ENCODE measurements at places on chromosomes 7 and 10.

DNA sequence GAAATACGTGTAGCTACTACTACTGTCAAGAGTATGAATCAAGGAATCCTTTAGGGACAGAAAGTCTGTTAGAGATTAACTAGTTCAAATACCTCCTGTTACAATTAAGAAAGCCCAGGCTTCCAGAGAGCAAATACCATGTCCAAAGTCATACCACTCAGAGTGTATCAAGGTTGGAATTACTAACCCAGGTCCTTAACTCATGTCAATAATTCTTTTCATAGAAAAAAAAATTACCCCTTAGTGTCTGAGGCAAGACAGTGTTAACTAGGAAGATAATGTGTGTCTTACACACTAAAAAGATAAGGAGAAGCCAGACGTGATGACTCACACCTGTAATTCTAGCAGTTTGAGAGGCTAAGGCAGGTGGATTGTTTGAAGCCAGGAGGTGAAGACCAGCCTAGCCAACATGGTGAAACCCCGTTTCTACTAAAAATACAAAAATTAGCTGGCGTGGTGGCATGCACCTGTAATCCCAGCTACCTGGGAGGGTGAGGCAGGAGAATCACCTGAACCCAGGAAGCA lies 423.4 kb downstream of the SORCS1 start:
- DNase-seq = no peak

GRCh38 chr7:131501422-131501821 lies 55.0 kb downstream of the PODXL start:
- no peak for DNase-seq

GRCh38 chr7:105849122-105849855 lies 27.1 kb downstream of the ATXN7L1 start:
- DNase-seq = no peak

GRCh38 chr10:79981450-79982361 lies 32.8 kb upstream of the SFTPD start:
- DNase-seq = peak; percentile 49

DNA sequence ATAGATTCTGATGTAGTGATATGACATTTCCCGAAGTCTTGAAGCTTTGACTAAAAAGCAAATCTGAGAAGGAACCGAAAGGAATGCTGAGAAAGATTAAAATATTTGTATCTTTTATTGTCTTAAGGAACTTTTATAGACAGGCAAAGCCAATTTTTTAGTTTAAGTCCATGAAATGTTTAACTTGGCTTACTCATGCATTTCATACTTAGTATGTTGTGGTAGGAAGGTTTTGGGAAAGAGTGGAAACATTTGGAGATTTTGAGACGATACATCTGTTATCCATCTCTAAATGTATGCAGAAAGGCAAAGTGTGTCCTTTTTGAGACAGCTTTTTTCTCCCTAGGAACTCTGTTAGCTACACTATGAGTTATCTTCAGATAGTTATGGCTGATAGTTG lies 10.1 kb downstream of the TBC1D12 start:
- no peak for DNase-seq

DNA sequence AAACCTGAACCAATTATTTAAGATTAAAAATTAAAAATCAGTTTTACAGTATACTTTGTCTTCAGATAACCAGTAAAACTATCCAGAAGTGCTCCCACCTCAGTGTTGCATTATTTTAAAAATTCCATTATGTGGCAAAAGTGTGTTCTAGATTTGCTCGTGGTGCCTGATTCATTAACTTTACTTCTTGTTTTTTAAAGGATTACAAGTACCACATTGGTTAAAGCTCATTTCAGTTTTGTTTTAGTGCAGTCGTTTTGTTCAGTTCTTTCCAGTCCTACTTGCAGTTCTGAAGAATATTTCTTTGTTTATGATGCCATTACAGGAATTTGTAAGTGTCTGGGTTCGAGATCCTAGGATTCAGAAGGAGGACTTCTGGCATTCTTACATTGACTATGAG lies 69.0 kb downstream of the SNX10 start:
- DNase-seq = no peak

DNA sequence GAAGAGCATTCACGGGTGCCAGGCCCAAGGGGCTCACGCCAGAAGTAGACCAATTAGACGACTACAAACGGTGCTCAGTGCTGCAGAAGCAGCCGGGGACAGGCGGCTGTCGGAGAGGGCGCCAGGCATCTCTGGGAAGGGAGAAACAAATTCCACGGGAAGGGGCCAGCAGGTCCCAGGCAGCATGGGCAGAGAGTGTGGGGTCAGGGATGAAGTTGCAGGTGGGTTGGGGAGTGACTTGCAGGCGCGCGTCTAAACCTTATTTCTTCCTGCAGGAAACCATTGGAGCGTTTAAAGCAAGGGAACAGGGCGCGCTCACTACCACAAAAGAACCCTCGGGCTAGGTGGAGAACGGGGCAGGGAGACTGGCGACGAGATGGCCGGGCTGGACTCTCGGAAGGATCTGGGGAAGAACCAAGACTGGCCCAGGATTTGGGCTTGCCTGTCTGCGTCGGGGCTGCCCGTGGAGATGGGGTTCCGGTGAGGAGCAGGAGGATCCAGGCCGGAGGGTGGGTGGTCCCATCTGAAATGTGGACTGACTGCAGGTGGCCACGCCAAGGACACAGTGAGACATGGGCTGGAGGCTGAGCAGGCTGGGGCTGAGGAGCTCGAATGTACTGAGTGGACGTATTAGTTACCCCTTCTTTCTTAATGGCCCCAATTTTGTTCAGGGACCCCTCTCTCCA lies 116.3 kb upstream of the DIP2C start:
- DNase-seq = no peak

- DNase-seq = no peak
Measured at GRCh38 chr10:20088061-20088701, 271.9 kb downstream of the PLXDC2 start.

- DNase-seq = no peak
Measured at GRCh38 chr10:24259365-24260130, 50.6 kb downstream of the KIAA1217 start.

- no peak for DNase-seq
Measured at GRCh38 chr7:151777908-151778670, 98.8 kb downstream of the PRKAG2 start.

GRCh38 chr7:45679516-45679915 lies 105.3 kb downstream of the ADCY1 start:
- DNase-seq = no peak

GRCh38 chr10:13268841-13269240 lies 31.0 kb downstream of the PHYH start:
- DNase-seq = no peak

Data from NCI-H2081 (cell line).